Esophagus squamous epithelium (tissue), 5 donors: ENCODE measurements at places on chromosomes 5 and 9.

GRCh38 chr5:144100702-144101101, 69.8 kb downstream of the YIPF5 start:
- DNase-seq: no peak

GRCh38 chr5:137220523-137220927, 278.6 kb downstream of the SPOCK1 start:
- no peak for DNase-seq

DNA sequence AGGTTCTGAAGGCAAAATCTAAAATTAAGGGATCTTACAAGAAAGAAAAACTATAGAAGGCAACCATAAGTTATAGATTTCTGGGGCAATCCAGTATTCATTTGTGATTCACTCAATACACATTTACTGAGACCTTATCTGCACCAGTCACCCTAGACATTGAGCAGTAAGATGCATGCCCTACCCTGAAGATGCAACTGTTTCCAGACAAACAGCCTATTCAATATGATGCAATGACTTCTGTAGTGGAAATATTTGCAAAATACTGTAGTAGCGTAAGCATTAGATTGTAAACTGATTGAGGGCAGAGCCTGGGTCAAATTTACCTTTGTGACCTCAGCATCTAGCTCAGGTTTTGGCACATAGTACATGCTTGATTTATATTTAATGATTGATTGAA, 256.2 kb upstream of the ACTBL2 start:
- no peak for DNase-seq

DNA sequence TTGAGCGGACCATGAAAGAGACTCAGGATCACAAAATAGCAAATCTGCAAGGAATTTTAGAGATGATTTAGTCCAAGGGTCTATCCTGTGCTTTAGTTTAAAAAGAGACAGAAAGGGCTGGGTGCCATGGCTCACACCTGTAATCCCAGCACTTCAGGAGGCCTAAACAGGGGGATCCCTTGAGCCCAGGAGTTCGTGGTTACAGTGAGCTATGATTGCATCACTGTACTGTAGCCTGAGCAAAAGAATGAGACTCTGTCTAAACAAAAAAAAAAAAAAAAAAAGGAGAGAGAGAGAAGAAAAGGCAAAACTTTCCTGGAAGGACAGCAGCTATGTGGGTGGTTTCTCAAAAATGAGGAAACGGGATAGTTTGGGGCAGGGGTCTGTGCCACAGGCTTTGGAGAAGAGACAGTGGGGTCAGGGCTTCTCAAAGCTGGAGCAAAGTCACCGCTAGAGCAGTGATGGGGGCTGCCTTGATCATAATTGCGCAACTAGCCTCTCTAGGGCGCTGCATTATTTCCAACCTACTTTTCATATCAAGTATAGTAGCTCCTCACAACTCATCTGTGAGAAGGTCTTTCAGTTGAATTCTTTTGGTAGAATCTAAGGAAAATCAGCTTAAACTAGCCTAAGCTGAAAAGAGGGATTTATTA, 8.5 kb upstream of the ANKH start:
- no peak for DNase-seq

DNA sequence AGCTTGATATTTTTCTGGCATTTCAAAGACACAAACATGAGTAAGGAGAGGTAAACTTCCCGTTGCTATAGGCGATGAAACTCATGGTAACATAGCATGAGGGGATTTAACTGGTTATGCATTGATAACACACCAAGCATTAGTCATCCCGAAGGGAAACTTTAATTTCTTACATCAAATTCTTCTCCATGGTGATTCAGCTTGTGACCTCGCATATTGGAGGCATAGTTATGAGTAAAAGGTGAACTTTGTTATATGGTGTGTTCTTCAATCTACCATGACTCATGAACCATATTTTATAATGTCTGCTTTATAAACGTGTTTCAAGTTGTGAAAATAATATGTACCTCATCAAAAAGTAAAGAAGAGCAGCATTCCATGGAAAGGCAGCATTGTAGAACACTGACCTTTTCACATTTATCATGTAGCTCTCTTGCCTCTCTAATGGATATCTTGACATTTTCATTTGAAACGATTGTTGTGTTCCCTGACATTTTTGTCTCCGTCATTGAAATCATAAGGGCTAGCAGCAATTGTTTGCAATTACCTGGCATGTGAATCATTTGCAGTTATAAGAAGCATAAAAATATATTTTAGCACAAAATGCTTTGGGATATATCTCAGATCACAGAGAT, 491.8 kb downstream of the ANXA1 start:
- DNase-seq: no peak

DNA sequence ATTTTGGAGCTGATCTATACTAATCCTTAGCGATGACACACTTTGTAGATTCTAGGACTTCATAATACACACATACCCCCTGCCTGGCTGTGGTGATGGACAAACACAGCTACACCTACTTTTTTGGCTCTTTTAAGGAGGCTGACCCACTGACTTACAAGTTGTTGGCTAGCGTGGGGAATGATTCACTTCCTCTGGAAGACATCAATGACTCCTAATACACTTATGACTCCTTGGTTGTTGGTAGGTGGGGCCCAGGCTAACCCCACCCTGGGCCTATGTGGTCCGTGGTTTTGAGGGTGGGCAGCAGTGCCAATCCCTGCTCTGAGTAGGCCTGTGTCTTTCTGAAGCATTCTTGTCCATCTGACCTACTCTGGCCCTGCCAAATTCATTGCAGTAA, 144.4 kb downstream of the SLC12A2 start:
- no peak for DNase-seq

- DNase-seq: no peak
Measured at GRCh38 chr9:120648581-120649197, 65.6 kb downstream of the MEGF9 start.

GRCh38 chr9:110619831-110620230, 40.3 kb upstream of the SVEP1 start:
- no peak for DNase-seq

DNA sequence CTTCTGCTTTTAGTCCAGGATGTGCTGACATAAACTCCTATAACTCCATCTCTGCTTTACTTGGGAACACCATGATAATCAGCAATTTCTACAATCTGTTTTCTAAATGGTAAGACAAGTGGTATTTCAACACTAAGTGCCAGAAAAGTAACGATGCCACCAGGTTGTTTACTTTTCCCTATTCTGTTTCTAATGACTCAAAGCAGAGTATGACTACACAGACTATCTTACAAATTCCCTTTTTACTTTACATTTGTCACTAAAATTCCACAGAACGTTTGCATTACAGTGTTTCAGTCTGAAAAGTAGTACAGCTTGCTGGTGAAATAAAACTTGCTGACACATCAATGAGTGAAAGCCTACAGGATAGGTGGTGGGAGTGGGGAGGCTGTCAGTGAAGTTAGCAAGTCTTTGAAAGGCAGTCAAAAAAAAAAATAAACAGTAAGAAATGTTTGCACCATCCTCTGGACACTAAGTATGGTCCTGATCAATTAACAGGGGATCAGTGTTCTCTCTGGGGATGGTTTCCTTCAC, 186.5 kb downstream of the LURAP1L start:
- DNase-seq: no peak

- DNase-seq: no peak
Measured at GRCh38 chr5:58207076-58207475, 252.8 kb downstream of the PLK2 start.

- DNase-seq: no peak
Measured at GRCh38 chr9:36939214-36939613, 94.9 kb downstream of the PAX5 start.

GRCh38 chr5:36459176-36460135, 146.9 kb upstream of the SLC1A3 start:
- no peak for DNase-seq

DNA sequence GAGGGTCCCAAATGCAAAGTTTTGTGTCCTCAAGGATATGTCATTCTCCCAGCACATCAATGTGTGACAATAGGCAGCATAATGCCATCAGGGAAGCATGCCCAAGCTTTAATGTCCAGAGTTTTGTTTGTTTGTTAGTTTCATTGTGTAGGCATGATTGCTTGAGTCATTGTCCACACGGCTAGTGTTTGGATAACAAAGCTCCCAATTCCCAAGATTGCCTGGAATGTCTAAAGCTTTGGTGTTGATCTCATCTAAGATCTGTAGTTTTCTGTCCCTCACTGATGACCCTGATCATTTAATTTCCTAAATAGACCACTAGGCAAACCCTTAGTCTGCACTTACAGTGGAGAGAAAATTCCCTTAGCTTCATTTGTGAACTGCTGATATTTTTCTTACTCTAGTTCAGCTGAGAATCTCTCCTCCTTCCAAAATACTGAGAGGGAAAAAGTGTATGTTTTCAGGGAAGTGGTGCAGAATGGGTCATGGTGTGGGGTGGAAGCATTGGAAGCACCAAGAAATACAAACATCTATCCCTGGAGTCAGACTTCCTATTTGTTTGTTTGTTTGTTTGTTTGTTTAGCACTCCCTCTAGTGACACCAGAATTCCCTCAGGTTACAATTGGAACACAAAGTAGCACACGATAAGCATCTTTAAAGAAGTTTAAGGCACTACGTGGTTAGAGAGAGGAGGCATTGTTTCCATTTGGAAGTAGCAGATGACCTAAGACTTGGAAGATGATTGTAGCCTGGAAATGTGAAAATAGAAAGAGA, 127.1 kb downstream of the PRDM6 start:
- no peak for DNase-seq

DNA sequence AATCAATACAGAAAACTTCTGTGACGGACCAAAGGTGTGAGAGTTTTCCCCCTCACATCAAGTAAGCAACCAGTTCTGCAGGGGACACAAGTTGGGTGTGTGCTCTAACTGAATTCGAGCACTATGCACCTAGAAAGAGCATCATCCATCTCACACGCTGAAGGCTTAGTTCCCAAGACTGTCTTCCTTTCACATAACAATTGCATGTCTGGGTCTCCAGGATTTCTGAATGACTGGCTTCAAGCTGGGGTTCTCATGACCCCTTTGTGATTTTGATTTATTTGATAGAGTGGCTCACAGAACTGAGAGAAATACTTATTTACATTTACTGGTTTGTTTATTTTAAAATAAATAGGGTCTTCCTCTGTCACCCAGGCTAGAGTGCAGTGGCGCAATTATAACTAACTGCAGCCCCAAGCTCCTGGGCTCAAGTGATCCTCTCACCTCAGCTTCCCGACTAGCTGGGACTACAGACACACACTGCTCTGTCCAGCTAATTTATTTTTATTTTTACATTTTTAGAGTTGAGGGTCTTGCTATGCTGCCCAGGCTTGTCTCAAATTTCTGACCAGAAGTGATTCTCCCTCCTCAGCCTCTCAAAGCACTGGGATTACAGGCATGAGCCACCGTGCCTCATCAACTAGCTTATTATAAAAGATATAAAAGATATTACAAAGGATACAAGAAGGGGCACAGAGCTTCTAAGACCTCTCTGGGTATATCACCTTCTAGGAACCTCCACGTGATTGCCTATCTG, 316.7 kb upstream of the CDH12 start:
- DNase-seq: no peak

DNA sequence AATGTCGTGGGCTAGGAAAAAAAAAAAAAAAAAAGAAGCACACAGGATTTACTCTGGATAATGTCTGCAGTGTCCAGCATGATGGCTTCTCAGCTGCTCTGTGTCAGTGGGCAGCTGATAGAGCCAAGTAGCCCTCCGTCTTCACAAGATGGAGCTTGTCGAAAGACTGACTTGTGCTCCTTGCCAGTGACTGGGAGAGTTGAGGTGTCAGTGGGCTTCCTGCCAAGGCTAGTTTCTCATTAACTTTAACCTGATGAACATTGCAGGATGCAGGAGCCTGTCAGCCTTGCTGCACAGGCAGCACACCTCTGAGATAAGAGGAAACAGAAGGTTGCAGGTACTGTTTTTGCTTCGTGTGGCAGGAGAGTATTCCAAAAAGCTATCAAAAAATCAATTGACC, 171.4 kb upstream of the SGCD start:
- no peak for DNase-seq

DNA sequence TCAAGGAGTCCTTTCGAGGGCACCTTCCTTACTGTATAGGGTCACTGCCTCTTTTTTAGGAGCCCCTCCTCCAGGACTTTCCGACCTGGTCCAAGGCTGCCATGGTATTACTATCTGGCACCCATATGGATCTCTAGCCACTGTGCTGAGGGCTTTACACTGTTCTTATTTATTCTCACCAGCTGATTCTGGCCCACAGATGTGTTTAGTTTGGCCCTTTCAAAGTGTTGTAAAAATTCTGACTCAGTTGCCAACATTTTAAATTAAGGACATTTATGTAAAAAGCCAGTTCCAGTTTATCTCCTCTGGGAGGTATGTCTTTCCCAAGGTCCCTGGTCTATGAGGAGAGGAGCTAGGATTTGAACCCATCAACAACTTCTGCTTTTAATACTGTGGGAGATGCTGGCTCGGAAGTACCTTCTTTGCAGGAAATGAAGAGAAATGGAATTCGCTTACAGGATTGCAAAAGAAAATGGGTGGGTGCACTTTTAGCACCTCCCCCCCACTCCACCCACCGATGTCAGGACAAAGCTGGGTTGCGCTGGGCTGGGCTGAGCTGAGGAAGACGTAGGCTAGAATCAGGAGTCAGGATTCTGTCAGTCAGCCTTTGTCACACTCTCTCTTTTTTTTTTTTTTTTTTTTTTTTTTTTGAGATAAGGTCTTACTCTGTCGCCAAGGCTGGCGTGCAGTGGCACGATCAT, 7.8 kb downstream of the JADE2 start:
- no peak for DNase-seq

DNA sequence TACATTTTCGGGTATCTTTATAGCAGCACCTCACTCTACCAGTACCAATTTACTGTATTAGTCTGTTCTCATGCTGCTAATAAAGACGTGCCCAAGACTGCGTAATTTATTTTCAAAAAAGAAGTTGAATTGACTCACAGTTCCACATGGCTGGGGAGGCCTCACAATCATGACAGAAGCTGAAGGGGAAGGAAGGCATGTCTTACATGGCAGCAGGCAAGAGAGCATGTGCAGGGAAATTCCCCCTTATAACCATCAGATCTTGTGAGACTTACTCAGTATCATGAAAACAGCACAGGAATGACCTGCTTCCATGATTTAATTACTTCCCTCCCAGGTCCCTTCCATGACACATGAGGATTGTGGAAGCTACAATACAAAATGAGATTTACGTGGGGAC, 602.6 kb upstream of the DAB2 start:
- DNase-seq: no peak

DNA sequence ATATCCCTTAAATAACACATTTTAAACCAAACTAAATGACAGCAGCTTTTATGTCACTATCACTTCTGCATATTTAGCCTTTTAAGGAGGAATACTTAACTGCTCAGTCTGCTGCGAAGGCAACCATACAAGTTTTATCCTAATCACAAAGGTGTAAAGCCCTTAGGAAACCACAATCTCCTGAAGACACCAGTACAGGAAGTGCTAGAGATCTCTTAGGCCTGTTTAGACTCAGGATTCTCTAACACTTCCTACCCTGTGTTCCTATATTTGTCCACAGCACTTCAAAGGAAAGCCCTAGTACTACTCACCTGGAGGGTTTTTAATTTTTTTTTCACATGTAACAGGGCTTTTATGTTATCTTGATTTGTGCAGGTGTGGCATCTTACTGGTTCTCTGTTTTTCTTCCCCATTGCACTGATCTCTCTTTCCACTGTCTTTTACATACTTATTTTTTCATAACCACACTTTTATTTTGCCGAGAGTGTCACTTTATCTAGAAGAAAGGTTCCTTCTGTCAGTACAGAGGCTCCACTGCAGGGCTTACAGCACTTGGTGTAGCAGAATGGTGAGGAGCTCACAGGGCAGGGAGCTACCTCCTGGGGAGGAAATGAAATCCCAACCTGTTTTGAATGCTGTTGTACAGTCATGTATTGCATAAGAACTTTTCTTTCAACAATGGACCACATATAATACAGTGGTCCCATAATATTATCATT, 1060.6 kb upstream of the ACO1 start:
- no peak for DNase-seq

- DNase-seq: no peak
Measured at GRCh38 chr9:110814159-110814558, 145.6 kb downstream of the MUSK start.
